ENCODE measurements at places on chromosomes 4 and X.
A peak's percentile ranks its signal among the peaks of the same experiment; 100 is the strongest.

GRCh38 chr4:8260656-8261111 is 8.9 kb upstream of the HTRA3 start:
- no peak for DNase-seq

GRCh38 chrX:137565921-137566745 is at the start of gene ZIC3:
ZIC3 (plus strand) TSS chrX:137566127; CDS start chrX:137566692, 565 bp downstream.
- no peak for DNase-seq

DNA sequence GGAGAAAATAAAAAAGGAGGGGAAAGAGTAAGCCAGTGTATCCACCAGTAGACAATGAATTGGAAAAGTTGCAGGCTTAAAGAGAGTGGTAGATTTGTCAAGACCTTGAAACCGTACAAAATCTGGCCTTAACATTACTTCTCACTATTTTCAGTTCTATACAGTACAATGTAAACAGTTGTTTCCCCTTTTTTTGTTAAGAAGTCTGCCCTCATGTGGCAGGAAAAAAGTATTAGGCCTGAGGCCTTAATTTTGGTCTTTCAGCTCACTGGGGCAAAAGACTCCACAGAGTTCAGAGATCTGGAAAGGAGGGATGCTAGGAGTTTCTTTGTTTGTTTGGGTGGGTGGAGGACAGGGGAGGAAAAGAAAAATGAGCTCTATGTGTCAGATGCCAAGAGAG is 92.8 kb upstream of the CCDC160 start:
- no peak for DNase-seq

GRCh38 chrX:152917656-152918579 is 20.1 kb downstream of the ZNF185 start:
- DNase-seq: no peak

GRCh38 chr4:118772081-118772766 is 63.7 kb downstream of the SEC24D start:
- peak; percentile 2 for DNase-seq

GRCh38 chr4:22496165-22496813 is 19.6 kb downstream of the ADGRA3 start:
- no peak for DNase-seq

GRCh38 chrX:56618323-56618722 is 54.9 kb downstream of the UBQLN2 start:
- no peak for DNase-seq

GRCh38 chrX:109440475-109440874 is 41.4 kb downstream of the GUCY2F start:
- no peak for DNase-seq

All from SW 1271 (cell line).